Kidney capillary endothelial cell (primary cell): ENCODE measurements at places on chromosomes 1 and 21.

GRCh38 chr1:211739671-211740411, 64.4 kb upstream of the NEK2 start:
- no peak for DNase-seq

- DNase-seq: no peak
These were observed 382.9 kb upstream of the B3GALT2 start for GRCh38 chr1:193569096-193569982.

- DNase-seq: peak; percentile 77
These were observed 2.4 kb upstream of the IKBKE start for GRCh38 chr1:206467915-206468314.

DNA sequence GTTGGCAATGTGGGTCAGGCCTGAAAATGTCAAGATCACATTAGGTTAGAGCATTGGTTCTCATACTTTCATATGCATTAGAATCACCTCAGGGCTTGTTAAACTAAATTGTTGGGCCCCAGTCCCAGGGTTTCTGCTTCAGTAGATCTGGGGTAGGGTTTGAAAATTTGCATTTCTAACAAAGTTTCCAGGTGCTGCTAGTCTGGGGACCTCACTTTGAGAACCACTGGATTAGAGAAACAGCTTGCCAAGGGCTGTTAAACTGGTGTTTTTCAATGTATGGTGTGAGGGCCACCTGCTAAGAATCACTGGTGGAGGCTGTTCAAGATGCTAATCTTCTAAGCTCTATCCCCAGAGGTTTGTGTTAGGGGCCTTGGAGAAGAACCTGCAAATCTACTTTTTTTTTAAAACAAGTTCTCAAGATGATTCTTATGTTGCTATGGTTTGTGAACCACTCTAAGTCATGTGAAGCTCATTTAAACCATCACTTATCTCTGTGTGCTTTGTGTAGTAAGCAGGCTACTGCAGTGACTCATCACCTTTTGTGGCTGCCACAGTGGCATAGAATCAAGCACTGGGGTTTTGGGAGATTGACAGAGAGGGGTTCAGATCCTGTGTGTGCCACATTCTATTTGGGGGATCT, 152.2 kb downstream of the S1PR1 start:
- no peak for DNase-seq

DNA sequence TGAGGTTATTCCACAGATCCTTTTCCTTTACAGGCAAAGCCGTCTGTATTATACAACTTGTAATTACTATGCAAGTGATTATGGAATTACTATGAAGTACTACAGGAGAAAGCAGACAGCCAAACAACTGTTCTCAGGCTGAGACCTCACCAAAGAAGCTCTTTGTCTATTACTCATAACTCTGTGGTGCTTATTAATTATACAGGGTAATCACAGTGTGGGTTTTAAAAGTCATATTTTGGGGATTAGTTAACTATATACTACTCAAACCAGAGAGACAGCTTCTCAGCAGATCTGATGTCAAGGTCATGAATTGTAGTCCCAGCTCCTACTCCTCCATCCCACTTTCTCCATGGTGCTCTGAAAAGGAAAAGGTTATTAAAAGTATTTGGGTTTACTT, 49.6 kb downstream of the CTTNBP2NL start:
- no peak for DNase-seq

DNA sequence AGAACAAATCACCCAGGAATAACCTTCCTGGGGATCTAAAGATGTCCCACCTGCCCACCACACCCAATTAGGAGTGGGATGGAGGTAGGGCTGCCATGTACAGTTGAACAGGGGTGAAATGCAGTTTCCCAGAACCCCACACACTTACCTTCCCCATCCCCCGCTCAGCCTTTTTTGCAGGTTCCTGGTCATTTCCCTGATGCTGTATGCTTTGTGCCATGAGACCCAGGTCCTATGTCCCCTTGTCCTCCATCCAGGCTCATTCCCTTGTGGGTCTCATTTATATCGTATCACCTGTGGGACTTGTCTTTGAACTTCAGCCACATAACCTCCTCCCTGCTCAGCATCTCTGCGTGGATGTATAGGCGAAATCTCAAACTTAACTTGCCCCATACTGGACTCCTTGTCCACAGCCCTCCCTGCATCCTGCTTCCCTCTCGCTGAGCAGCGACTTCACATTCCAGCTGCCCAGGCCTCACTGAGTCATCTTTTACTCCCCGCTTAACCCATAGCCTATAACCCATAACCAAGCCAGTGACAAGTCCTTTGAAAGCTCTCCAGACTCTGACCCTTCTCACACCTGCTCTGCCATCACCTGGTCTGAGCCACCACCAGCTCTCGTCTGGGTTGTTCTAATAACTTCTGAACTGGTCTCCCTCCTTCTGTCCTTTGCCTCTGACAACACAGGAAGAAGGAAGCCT, 4.7 kb downstream of the LDLRAD2 start:
- DNase-seq: no peak

- peak; percentile 6 for DNase-seq
These were observed 52.5 kb upstream of the PRMT6 start for GRCh38 chr1:107003972-107004371.

DNA sequence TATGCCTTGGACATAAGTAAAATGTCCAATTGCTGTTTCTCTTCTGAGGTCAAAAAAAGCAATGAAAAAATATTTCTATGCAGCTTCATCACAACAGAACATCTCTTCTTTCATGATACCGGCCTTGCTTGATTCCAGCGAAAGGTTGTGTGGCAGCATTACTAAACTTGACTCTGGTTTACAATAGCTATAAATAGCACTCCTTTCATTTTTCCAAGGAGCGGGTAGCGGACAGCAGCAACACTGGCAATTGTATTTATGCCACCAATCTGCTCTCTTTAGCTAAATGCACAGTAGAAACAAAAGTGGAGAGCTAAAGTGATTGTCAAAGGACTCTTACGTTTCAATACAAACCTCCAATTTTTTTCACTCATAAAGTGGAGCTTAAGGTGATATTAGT, 7.5 kb upstream of the DAB1 start:
- DNase-seq: no peak

- no peak for DNase-seq
These were observed 88.9 kb upstream of the TNFSF4 start for GRCh38 chr1:173295995-173296394.
